ENCODE measurements at places on chromosomes 2 and 18. TPM values are rescaled to one million over a fixed set of nuclear protein-coding genes. Genes with fewer than 3 reads are reported as not detected.

DNA sequence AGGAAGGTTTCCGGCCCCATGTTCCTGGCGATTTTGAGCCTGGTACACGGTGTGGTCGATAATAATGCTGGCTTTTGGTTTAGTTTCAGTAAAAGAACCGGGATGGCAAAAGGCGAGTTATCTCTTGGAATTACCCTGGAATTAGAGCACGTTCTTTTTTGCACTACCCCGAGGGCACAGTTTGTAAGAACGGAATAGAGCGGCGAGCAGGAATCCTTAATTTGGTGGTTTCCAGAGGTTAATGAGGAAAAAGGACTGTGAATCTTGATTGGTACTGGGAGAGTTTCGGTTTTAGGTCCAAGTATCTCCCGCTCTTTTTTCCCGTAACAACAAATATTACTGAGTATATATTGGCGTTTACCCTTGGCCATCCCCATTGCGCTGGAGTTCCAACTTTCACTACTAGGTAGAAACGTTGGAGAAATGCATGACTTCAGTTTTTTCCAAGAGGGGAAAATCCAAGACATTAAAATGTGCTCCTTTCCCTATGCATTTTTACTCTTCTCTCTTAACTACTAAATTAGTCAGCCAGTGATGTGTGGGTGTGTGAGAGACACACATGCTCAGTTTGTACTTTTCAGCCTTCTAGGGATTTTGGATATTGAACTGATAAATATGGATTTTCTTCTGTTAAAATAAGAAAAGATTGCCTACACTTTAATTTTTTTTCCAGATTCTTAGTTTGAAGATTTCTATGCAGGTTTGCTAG, 160.8 kb downstream of the AGPS start:
- DNase-seq: no peak

DNA sequence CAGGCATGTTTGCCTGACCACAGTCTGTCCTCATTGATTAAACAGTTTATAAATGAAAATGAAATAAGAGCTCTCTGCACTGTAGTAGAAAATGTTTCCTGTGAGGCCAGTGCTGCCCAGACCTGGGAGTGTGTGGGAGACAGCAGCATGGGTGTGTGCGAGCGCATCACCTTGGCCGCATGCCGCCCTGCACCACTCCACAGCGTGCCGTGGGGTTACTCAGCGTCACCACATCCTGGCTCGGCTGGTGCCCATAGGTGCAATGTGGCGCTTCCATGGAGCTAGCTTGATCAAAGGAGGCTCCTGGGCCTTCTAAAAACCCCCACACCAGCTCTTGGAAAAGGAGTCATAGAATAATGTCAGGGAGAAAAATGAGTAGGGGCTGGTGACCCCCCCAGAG, 76.0 kb upstream of the EPC2 start:
- DNase-seq: no peak

DNA sequence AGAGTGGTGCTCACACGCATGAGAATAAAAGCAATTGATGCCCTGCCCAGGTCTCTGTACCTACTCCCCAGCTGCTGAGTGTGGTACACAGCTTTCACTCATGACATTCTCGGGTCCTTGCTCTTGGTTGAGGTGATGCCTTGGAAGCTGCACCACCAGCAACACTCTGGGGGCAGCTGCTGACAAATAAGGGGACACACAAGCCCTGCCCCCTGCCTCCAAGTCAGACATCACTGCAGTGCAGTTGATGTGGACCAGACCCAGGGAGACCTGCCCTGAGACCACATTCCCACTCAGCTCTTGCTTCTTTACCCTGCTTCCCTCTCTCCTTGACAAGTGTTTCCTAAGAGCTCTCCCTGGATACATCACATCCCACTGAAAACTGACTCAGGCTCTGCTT, 225.6 kb downstream of the ZBTB7C start:
- DNase-seq: no peak

- no peak for DNase-seq
Measured at GRCh38 chr2:240775905-240776304, 44.1 kb downstream of the KIF1A start.

- no peak for DNase-seq
Measured at GRCh38 chr2:8357738-8358518, 323.9 kb upstream of the ID2 start.

DNA sequence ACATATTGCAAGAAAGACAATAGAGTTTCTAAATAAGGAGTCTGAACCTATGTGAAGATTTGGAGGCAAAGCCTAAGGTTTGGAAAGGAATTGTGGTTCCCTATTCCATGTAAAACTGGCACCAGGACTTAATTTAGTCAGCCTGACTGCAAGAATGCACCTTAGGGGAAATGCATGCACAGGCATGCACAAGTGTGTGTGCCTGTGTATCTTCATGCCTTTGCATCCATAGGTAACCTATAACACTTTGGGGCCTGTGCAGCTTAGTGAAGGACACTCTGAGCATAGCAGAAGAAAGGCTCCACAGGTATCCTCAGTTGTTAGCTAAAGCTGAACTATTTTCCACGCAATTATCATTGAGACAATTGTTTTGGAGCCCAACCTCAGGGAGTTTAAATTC, 73.4 kb downstream of the RPRM start:
- DNase-seq: no peak

- no peak for DNase-seq
Measured at GRCh38 chr18:9753846-9754245, 45.7 kb downstream of the RAB31 start.

DNA sequence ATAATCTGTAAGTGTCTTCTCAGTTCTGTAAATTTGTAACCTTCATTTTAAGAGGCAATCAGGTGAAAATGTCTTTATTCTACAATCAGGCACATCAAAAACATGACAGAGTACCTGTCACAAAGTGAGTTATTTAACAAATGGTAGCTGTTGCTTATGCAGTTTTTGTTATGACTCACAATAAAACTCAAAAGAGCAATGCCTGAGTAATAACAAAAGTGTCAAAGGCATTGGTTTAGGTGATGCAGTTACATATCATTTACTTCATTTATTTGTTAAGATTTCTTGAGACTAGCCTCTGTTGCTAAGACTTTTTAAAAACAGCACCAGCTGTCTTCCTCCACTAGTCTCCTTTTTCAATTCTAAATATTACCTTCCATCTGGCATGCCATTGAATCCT, 177.8 kb downstream of the KIAA1328 start:
- DNase-seq: no peak

GULP1 gene
- 10.4 TPM for total RNA-seq

DNA sequence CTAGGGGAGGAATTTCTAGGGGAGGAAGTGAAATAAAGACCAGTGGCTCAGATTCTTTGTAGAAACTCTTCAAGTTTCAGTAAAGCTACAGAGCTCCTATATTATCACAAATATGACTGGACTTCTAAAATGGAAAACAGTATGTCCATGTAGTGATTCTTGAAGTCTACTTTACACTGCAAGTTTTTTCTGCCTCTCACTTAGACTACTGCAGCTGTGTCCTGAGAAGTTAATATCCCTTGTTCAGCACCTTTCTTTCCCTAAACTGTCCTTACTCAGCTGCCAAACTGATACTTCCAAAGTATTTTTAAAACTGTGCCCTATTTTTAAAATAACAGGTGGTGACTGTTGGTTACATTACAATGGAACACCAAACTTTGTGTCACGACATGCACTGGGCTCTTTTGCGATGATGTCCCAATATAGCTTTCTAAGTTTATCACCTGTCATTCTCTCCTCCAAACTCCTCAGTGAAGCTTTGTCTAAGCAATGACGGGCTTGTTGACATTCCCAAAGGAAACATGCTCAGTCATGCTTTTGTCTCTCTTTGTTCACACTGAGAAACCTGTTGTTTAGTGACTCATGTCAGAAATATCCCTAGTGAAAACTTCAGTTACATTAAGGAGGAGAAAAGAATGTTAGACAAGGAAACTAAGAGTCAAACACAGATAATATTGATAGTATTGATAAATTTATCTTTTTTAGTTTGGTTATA, 341.1 kb downstream of the ARL6IP6 start:
- DNase-seq: no peak

EMILIN1 gene
- total RNA-seq: 20.2 TPM

GRCh38 chr2:24981411-24982136, 9.8 kb upstream of the DNAJC27 start:
- DNase-seq: no peak

DNA sequence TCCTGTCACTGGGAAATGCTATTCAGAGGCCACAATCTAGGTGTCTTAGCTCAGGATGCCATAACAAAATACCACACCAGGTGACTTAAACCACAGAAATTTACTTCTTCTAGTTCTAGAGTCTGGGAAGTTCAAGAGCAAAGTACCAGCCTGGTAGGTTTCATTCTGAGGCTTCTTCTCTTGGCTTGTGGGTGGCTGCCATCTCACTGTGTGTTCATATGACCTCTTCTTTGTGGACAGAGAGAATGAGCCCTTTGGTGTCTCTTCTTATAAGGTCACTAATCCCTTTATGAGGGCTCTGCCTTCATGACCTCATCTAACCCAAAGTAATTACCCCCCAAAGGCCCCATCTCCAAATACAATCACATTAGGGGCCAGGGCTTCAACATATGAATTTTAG, 57.3 kb downstream of the RHOB start:
- no peak for DNase-seq

FSHR gene
- total RNA-seq: not detected

DNA sequence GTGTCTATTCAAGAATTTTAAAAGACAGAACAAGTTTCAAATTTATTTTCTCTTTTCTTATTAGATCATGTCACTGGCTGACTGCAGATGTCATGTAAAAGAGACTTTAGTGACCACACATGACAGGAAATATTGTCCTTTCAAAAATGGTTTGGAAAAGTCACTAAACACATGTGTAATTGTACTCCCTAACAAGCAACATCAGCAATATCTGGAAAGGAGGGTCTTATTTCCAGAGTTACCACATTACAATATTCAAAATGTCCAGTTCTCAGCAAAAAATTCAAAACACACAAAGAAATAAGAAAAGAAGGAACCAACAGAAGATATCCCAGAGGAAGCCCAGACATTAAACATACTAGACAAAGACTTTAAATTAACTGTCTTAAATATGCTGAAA, 197.1 kb downstream of the EN1 start:
- DNase-seq: no peak

NDC80 gene
- 6.8 TPM for total RNA-seq

GRCh38 chr2:158575051-158575635, 118.4 kb downstream of the PKP4 start:
- DNase-seq: no peak

KIAA1328 gene
- total RNA-seq: 4.8 TPM

GRCh38 chr2:101883860-101884259, 107.9 kb upstream of the IL1R2 start:
- peak; percentile 50 for DNase-seq

ARHGEF4 gene
- 1.6 TPM for total RNA-seq

GRCh38 chr2:186575302-186575701, 14.6 kb upstream of the ITGAV start:
- peak; percentile 24 for DNase-seq

GRCh38 chr2:148653437-148653836, 8.9 kb downstream of the EPC2 start:
- no peak for DNase-seq

ERICH2 gene
- total RNA-seq: not detected

DNA sequence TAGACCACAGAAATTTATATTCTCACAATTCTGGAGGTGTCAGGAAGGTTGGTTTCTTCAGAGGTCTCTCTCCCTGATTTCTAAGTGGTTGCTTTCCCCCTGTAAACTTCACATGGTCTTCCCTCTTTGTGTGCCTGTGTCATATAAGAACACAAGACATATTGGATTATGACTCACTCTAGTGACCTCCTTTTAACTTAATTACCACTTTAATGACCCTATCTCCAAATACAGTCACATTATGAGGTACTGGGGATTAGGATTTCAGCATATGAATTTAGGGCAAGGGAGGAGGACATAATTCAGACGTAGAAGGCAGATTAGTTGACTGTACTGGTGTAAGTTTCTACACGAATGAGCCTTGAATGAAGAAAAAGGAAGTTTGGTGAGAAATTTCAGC, 38.2 kb upstream of the EPHA4 start:
- DNase-seq: no peak

ATP8B1 gene
- total RNA-seq: 359 TPM

GATA6 gene
- total RNA-seq: 52.7 TPM

DNA sequence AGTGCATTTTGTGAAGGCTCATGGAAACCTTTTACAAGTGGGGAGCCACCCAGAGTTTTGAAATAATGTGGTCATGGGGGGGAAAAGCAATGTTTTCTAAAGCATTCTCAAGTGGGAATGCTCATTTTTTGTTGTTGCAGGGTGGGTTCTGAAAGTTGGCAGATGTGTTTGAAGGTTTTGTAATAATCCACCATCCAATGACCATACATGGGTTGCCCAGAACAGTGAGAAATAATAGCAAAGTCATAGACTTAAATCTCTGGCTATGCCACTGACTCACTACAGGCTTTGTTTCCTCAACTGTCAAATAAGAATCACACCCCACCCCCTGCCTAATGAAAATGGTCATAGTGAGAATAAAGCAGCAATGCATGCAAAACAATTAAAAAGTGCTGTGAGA, 2.9 kb downstream of the DSG3 start:
- DNase-seq: no peak

DNA sequence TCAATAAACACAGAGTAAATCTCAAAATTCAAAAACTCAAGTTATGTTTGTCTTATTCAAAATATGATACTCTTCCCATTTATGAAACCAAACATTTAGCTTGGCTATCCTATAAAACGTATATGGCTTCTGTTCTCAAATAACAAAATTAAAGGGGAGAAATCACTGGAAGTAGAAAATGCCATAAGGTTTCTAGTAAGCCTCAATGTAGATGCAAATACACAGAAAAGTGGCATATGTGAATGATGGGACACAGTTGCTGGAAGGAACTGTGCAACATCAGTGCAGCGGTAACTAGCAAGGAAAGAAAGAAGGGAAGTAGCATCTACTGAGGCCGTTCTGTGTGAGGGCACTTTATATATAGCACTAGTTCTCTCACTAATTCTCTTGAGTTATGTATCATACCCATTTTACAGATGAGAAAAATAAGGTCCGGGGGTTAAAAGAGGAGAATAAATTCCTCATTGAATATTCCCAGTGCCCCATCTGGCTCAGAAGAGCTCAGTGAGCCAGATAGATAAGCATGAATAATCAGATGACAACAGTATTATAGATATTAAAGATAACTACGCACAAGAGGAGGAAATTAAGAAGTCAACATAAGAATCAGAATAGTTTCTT, 27.2 kb downstream of the NBAS start:
- DNase-seq: no peak

- no peak for DNase-seq
Measured at GRCh38 chr2:4539121-4539520, 835.7 kb downstream of the DCDC2C start.

DNA sequence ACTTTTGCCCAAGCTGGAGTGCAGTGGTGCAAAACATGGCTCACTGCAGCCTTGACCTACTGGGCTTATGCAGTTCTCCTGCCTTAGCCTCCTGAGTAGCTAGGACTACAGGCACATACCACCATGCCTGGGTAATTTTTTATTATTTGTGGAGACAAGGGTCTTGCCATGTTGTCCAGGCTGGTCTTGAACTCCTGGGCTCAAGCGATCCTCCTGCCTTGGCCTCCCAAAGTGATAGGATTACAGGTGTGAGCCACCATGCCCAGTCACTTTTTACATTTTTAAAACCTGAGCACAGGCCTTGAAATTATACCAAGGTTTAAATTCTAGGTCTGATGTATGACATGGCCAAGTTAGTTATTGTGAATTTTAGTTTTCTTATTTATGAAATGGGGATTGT, 18.2 kb downstream of the SMAD4 start:
- no peak for DNase-seq

CXCR4 gene
- total RNA-seq: 3.6 TPM

HADHB gene
- 160 TPM for total RNA-seq

CHRNA1 gene
- 1.1 TPM for total RNA-seq

- no peak for DNase-seq
Measured at GRCh38 chr18:49814147-49814499, 790 bp upstream of the ACAA2 start.
